Activated CD4-positive, alpha-beta T cell treated with anti-CD3 and anti-CD28 coated beads, Interleukin-2, amount 50 U/mL, for 24 hours (primary cell): ENCODE measurements at places on chromosomes 1 and 21.

- DNase-seq = no peak
Observed at GRCh38 chr1:221468546-221468945, 273.3 kb downstream of the DUSP10 start.

- DNase-seq = no peak
Observed at GRCh38 chr1:67174716-67175284, 8.5 kb downstream of the IL23R start.

DNA sequence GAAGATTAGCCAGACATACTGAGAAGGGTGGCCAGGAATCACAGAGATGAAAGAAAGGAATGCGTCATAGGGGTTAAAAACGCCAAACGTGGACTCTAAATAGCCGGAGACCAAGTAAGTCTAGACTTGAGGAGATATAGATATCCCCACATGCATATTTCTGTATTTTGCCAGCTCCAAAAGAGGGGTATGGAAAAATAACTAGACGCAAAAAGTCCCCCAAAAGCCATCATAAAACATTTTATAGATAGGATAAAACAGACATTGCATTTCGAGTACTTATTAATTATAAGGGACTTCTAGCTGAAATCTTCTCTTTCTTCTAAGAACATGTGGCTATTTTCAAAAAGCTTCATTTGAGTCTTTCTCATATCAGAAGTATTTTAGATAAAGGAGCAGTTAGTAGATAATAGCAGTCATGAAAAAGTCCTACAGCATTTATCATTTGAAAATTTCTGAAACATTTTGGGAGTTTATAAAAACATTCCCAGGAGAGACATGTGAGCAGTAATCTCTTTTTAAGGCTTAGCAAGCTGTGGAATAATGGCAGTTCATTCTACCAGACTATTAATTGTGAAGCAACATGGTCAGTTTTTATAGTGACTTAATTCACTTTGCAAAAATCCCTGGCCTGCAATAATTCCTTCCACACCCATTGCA is 6.1 kb downstream of the KIF26B start:
- no peak for DNase-seq

- DNase-seq = no peak
Observed at GRCh38 chr1:151756291-151756690, 7.0 kb downstream of the MRPL9 start.

GRCh38 chr1:159250638-159251216 is 46.1 kb downstream of the ACKR1 start:
- no peak for DNase-seq
